ENCODE measurements at places on chromosomes 13 and 19.

GRCh38 chr13:91618315-91618714, 219.9 kb downstream of the GPC5 start:
- no peak for DNase-seq

GRCh38 chr19:47280183-47280797, 5.6 kb downstream of the INAFM1 start:
- no peak for DNase-seq

DNA sequence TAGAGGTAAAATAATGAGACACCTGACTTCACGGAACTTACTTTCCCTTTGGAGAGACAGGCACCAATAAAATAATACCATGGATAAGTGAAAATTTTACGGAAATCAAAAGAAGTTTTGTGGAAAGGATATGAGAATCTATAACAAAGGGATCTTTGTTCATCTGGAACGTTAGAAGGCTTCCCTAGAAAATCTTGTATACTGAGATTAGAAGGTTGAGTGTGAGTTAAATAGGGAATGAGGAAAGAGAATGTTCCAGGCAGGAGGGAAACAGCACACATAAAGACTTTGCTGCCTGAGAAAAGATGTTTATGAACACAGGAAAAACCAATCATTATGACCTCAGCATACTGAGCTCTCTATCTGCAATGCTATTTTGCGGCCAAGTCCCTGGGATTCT, 19.6 kb upstream of the RAP2A start:
- no peak for DNase-seq

- DNase-seq, result no peak
Measured at GRCh38 chr19:10670182-10670581, 16.0 kb downstream of the ILF3 start.

DNA sequence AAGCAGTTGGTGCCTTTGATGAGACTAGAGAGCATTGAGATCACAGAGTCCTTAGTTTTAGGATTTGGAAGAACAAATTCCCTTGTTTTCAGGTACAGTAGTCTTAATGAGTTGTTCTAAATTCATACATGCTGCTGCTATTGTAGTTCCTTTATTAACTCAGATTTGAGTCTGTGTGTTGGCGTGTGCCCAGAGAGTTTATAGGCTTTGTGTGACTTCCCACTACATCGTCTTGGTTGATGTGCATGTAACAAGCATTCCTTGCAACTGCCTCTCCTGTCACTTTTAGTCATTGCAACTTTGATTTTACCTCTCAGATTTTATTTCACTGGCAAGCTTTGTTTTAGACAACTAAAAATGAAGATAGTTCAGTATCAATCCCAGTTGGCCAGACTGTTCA, 135.5 kb downstream of the ZAR1L start:
- no peak for DNase-seq

GRCh38 chr13:106117035-106117434, 418.4 kb downstream of the EFNB2 start:
- no peak for DNase-seq

DNA sequence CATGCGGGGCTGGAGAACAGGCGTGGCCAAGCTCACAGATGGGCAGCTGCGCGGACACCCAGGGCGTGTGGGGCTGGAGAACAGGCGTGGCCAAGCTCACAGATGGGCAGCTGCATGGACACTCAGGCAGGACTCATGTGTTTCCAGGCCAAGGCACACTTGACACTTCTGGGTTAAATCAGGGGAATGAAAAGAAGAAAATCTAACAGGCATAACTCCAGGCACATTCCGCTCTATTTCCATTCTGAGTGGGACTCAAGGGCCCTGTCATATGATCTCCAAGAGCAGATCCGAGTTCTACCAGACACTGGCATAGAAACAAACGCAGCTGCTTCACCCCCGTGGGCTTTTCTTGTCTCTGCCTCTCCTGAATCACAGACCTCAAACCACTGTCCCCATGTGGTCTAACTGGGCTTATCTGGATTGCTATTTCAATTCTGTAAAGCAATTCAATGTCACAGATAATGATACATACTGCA, 17.4 kb upstream of the C13orf46 start:
- DNase-seq, result no peak

DNA sequence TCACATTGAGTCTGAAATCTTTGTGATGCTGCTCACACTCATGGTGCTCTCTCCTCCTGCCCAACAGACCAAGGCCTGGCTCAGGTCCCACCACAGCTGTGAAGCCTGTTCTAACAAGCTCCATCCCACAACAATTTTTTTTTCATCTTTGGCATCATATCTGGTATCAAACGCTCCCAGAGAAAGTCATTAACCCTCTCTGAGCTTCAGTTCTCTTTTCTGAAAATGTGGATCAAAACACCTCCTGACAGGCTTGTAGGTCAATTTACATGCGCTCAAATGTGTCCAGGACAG, 224.4 kb downstream of the LACC1 start:
- DNase-seq, result no peak

- DNase-seq, result no peak
Measured at GRCh38 chr13:113914333-113915011, 50.6 kb upstream of the GAS6 start.

DNA sequence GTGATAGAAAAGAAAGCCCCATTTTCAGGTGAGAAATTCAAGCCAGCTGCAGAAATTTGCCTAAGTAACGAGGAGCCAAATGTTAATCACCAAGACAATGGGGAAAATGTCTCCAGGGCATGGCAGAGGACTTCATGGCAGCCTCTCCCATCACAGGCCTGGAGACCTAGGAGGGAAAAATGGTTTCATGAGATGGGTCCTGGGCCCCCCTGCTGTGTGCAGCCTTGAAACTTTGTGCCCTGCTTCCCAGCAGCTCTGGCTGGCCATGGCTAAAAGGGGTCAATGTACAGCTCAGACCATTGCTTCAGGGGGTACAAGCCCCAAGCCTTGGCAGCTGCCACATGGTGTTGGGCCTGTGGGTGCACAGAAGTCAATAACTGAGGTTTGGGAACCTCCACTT, 9.9 kb downstream of the N4BP2L1 start:
- no peak for DNase-seq

- DNase-seq, result no peak
Measured at GRCh38 chr13:80654638-80655249, 313.8 kb upstream of the SPRY2 start.

DNA sequence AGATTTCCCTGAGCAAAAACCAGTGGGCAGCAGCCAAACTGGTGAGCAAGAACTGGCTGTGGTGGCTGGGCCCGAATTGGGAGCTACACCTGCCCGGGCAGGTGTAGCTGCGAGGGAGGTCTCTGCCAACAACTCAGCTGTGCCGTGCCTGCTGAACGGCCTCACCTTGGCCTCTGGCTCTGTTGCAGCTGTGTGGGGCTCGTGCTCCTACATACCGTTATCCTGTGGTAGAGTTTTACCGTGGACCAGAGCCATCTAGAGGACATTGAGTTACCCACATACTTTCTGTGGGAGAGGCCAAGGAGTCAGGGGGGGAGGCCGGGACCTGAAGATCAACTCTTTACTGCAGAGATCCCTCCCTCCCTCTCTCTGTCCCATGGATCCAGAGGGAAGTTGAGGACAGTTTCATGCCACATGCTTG, 113.2 kb downstream of the TM9SF2 start:
- DNase-seq, result no peak

DNA sequence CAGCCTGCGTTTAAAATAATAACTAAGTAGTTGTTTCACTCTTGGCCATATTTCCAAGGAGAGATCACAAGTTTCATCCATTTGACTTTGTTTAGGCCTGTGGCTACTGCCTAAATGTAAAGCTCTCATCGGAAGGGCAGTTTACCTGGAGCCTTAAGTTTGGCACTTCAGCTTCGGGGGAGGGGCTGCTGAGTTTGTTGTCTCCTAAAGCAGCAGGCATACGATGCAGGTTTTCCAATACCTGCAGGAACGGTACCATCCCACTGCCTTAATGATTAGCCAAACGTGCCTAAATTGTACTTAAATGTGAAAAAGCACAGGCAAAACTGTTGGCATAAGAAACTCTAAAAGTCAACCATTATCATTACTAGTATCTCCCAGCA, 63.1 kb downstream of the CRYL1 start:
- no peak for DNase-seq

GRCh38 chr13:105914291-105915036, 621.0 kb downstream of the EFNB2 start:
- no peak for DNase-seq

DNA sequence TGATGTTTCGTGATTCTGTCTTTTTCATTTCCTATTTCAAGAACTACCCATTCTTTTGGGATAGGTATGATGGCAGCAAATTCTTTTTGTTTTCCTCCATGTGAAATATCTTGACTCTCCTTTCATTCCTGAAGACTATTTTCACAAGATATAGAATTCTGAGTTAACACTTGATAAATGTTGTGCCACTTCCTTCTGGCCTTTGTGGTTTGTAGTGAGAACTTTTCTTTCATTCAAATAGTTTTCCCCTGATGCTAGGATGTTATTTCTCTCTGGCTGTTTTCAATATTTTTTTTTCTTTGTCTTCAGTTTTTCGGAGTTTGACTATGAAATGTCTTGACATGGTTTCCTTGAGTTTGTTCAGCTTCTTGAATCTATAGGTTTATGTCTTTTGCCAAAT, 8.3 kb upstream of the TUBGCP3 start:
- DNase-seq, result no peak

GRCh38 chr19:51478381-51479234, at the start of gene CEACAM18:
Gene CEACAM18, plus strand, starts transcription at chr19:51478539.
- no peak for DNase-seq

DNA sequence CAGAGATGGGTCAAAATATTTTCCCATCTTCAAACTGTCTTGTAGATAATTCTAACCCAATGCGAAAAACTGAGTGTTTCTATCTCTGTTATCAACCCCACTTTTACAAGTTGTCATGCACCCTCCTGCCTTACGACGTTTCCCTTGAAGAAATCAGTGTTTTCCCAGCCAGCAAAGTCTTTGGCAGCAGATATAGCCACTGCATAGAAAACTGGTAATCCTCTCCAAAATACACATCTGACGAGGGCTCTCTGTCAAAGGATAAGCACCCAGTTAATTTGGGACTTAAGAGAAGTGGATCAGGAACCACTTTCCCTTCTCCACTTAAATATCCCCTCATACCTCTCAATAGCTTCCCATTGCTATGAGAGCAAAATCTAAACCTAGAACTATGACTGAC, 351.9 kb upstream of the MIR17HG start:
- no peak for DNase-seq

DNA sequence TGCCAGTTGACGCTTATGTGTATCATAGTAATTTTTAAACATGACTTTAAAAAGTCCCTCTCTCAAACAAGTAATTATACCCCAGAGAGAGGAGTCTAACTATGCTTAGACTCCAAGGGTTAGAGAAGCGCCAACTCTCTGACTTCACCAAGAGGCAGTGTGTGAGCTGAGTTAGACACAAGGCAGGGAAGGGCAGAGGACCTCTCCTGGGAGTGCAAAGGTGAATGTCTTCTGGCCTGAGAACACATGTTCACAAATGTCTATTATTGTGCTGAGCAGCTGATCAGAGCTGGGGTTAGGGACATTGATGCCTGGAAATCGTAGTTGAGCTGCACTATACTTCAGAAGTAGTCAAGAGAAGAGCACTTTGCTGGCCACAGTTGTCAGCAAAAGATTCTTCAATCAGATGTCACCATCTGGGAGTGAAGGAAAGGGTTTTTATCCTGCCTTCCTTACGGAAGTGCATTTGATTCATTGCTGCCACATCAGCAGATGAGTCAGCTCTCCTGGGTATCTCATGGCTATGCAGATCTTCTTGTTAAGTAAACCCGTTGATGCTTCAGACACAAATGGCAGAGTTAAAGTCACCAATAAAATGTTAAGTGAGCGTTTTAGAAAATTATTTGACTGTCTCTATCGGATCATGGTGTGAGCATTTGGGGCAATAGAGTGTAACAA, 283.2 kb upstream of the ARGLU1 start:
- DNase-seq, result no peak

- DNase-seq, result no peak
Measured at GRCh38 chr13:49326222-49326917, 78.6 kb downstream of the CDADC1 start.

DNA sequence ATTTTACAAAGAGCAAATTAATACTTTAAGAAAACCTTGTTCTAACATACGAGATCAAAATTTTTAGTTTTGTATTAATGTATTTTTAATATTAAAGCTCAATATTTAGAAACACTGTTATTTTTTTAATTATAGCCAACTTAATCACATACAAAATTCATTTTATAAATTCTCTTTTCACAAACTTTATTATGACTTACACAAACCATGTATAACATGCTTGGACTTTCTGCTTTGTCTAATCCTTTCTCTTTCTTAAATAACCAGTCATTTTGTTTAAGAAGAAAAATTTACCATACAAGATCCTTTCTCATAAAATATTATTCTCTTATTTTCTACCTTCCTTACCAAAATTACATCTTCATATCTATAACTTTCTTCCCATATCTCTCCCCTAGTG, 62.2 kb downstream of the CYSLTR2 start:
- DNase-seq, result no peak

GRCh38 chr19:5364674-5365073, 24.1 kb upstream of the PTPRS start:
- no peak for DNase-seq

DNA sequence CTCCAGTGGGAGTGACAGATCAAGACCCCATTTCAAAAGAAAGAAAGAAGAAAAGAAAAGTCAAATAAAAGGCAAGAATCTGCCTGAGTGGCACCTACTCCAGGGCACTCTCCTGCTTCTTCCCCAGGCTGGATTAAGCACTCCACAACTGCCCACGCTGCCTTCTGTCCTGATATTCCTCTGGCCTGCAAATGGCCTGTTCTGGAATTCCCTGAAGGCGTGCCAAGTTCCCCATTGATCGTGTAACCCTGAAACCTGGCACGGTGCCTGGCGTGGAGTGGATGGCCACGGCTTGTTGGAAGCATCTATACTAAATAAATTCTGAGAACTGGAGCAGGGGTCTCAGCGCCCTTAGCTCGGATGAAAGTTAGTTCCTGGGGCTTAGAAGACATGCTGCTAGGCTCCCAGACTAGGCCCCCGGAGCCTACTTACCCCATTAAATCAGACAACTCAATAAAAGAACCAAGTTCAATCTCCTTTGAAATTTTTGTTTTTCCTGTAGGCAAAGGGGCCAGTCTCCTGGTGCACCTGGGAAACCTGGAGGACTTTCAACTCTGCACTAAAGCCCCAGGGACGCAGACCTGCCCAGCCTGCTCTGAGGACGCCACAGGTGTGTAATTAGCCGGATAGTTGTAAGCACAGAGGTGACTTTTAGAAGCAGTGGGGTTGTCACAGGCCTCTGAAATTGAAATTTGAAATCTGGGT, 21.9 kb downstream of the ANKRD27 start:
- DNase-seq, result no peak

DNA sequence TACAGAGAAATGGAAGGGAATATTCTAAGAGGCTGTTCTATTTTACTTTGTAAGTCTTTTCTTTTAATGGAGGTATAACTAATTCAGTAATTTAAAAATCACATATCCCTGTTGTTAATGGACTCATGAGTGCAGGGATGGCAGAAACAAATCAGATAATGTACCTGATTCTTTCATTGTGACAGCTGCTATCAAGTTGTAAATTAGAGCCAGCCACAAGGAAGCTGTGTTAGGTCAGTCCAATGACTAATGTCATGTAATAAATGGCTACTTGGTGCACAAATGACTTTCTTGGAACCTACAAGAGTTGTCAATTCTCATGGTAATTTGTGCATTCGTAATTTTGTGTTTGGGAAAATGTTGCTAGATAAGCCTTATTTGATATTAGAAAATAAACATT, 446.4 kb downstream of the DCT start:
- no peak for DNase-seq

- DNase-seq, result no peak
Measured at GRCh38 chr13:99386911-99387788, 80.0 kb upstream of the GPR183 start.

GRCh38 chr13:111484141-111484925, 163.9 kb downstream of the TEX29 start:
- DNase-seq, result no peak

GRCh38 chr13:106942563-106942962, 374.6 kb upstream of the ARGLU1 start:
- DNase-seq, result no peak

GRCh38 chr13:98445340-98446233, 131.3 kb downstream of the STK24 start:
- no peak for DNase-seq
